ENCODE measurements at places on chromosomes 11 and 22. TPM values are rescaled to one million over a fixed set of nuclear protein-coding genes. Genes with fewer than 3 reads are reported as not detected.
A peak's percentile ranks its signal among the peaks of the same experiment; 100 is the strongest.

HEPN1 gene
- total RNA-seq = not detected

RASGRP2 gene
- 19.5 TPM for total RNA-seq

CRELD2 gene
- 48.1 TPM for total RNA-seq

- H3K27me3 ChIP-seq = peaks cover 35% of the 10 kb centered on the region
- no peak overlapping the region for H3K4me3 ChIP-seq
- DNase-seq = no peak
- H3K36me3 ChIP-seq = no peaks in the 10 kb centered on the region
Observed at GRCh38 chr11:123251657-123252344, 56.8 kb upstream of the CLMP start.

MUC5B gene
- not detected for total RNA-seq

CNTF gene
- 4.1 TPM for total RNA-seq

GRCh38 chr11:11478687-11479086 is 125.6 kb upstream of the CSNK2A3 start:
- H3K4me1 ChIP-seq = no peaks in the 10 kb centered on the region
- no peak overlapping the region for H3K27ac ChIP-seq
- no peak for DNase-seq
- no peaks in the 10 kb centered on the region for H3K36me3 ChIP-seq
- no peak overlapping the region for H3K4me3 ChIP-seq
- H3K27me3 ChIP-seq = peaks cover 2% of the 10 kb centered on the region

DNA sequence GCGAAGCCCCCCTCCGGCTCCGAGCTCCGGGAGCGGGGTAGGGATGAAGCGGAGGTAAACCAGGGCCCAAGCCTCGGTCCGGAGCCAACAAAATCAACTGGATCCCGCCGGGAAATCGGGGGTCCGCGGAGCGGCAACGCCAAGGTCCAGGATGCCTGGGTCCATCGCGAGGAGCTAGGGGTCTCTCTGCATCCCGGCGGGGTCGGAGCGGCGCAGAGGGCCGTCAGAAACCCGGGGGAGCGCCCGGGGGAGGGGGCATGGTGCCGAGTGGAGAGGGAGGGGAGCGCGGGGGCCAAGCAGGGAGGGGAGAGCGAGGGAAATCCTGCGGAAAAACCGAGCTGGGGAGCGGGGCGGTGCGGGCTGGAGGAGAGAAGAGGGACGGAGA is 51.8 kb downstream of the SLC22A12 start:
- no peak for DNase-seq
- H3K27ac ChIP-seq = no peak overlapping the region
- H3K4me3 ChIP-seq = no peak overlapping the region
- H3K36me3 ChIP-seq = no peaks in the 10 kb centered on the region
- peaks cover 35% of the 10 kb centered on the region for H3K27me3 ChIP-seq
- no peaks in the 10 kb centered on the region for H3K4me1 ChIP-seq

DNA sequence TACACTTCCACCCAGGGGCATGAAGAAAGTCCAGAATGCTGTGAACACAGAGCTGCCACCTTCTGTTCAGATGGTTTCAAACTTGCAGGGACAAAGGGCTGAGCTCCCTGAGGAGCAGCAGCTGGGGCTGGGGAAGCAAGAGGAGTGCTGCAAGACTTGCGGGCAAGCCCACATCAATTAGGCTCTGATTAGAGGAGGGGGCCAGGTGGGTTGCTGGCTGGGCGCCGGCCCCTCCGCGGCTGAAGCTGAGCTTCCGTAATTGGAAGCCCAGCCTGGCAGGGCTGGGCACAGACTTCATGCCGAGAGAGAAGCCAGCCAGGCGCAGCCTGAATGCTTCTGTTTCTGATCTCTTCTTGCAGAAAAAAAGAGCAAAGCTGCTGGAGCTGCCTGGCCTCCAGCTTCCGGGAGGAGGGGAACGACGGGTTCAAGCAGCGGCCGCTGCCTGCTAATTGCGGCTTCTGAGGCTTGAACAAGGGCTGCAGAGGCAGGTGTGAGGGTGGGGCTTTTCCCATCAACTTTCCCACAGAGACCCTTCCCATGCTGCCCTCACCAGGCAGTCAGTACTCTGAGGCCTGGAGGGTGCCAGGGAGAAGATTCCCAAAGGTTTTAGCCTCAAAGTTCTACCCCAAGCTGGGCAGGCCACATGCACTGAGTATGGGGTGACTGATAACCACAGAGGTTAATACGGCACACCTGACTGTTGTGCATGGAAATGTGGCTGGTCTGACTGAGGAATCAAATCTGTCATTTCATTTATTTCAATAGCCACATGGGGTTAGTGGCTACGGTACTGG is 91.1 kb upstream of the LMO1 start:
- H3K36me3 ChIP-seq = no peaks in the 10 kb centered on the region
- H3K4me3 ChIP-seq = no peak overlapping the region
- no peak for DNase-seq
- peaks cover 11% of the 10 kb centered on the region for H3K27me3 ChIP-seq
- H3K4me1 ChIP-seq = no peaks in the 10 kb centered on the region
- no peak overlapping the region for H3K27ac ChIP-seq

DNA sequence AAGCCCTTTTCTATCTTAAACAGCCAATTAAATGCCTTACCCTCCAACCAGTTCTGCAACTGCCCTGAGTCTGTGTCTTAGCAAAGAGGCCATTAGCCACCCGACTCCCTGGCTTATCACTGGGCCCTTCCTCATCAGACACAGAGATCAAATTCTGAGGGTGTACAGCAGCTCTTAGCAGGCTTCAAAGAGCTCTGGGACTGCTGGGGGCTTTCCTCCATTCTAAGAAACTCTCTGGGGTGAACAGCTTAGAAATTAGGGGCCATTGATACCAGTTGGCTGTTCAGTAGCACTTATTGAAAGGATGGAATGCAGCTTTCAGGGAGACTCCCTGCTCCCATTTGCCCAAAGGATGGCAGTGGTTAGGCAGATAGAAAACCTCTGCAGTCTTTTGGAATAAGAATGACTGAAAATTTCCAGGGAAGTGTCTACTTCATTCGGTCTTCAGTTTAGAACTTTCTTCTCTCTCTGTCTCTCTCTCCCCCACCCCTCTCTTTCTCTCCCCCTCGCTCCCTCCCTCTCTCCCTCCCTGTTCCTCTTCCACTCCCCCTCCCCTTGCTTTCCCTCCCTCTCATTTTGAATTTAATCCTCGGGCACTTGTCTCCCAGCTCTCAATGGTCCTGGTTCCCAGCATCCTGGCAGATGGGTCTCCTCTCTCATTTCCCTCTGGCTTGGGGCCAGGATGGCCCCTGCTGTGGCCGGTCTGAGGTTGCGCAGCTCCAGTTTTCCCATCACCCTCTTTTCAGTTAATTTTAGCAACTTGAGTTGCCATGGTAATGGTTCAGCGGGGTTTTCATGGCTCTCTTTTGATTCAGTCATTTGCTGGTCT is 76.4 kb downstream of the COMMD9 start:
- no peak overlapping the region for H3K27ac ChIP-seq
- H3K27me3 ChIP-seq = peaks cover 4% of the 10 kb centered on the region
- DNase-seq = no peak
- no peaks in the 10 kb centered on the region for H3K36me3 ChIP-seq

MS4A12 gene
- total RNA-seq = not detected

CAPRIN1 gene
- 285 TPM for total RNA-seq

FERMT3 gene
- 201 TPM for total RNA-seq

HIPK3 gene
- total RNA-seq = 38.8 TPM

GRCh38 chr11:73361953-73362776 is 14.0 kb upstream of the RELT start:
- H3K27me3 ChIP-seq = peaks cover 2% of the 10 kb centered on the region
- H3K27ac ChIP-seq = no peak overlapping the region
- no peak for DNase-seq
- H3K36me3 ChIP-seq = peaks cover 2% of the 10 kb centered on the region

GRCh38 chr11:88410656-88411055 is 73.1 kb upstream of the CTSC start:
- no peaks in the 10 kb centered on the region for H3K27me3 ChIP-seq
- no peak overlapping the region for H3K4me3 ChIP-seq
- no peak for DNase-seq
- peaks cover 30% of the 10 kb centered on the region for H3K4me1 ChIP-seq
- peaks cover 3% of the 10 kb centered on the region for H3K36me3 ChIP-seq
- H3K27ac ChIP-seq = no peak overlapping the region

MCM5 gene
- 307 TPM for total RNA-seq

DNA sequence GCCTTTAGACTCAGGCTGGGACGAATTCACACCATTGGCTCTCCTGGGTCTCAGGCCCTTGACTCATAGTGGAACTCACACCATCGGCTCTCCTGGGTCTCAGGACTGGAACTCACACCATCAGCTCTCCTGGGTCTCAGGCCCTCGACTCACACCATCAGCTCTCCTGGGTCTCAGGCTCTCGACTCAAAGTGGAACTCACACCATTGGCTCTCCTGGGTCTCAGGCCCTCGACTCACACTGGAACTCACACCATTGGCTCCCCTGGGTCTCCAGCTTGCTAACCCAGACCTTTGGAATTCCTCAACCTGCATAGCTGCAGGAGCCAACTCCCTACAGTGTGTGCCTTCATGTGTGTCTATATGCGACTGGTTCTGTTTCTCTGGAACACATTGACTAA is 56.7 kb downstream of the SHISAL1 start:
- H3K27me3 ChIP-seq = peaks cover 13% of the 10 kb centered on the region
- no peaks in the 10 kb centered on the region for H3K36me3 ChIP-seq
- DNase-seq = no peak
- H3K27ac ChIP-seq = no peak overlapping the region
- H3K4me1 ChIP-seq = no peaks in the 10 kb centered on the region
- H3K4me3 ChIP-seq = no peak overlapping the region

GRCh38 chr22:24809331-24809730 is 3.3 kb downstream of the SGSM1 start:
- no peak overlapping the region for H3K4me3 ChIP-seq
- H3K27me3 ChIP-seq = peaks cover 14% of the 10 kb centered on the region
- H3K4me1 ChIP-seq = peaks cover 29% of the 10 kb centered on the region
- DNase-seq = no peak

- no peaks in the 10 kb centered on the region for H3K27me3 ChIP-seq
- peak overlapping the region; percentile 19 for H3K4me3 ChIP-seq
- H3K4me1 ChIP-seq = peaks cover 14% of the 10 kb centered on the region
- DNase-seq = no peak
- H3K27ac ChIP-seq = no peak overlapping the region
Observed at GRCh38 chr11:66854729-66855211, 2.1 kb upstream of the LRFN4 start.

GRCh38 chr11:47436726-47437125 is 10.5 kb upstream of the PSMC3 start:
- no peak for DNase-seq
- H3K4me1 ChIP-seq = no peaks in the 10 kb centered on the region
- no peaks in the 10 kb centered on the region for H3K27me3 ChIP-seq
- no peak overlapping the region for H3K27ac ChIP-seq
- H3K36me3 ChIP-seq = no peaks in the 10 kb centered on the region

PNPLA3 gene
- 1.6 TPM for total RNA-seq

- H3K27me3 ChIP-seq = no peaks in the 10 kb centered on the region
- H3K4me3 ChIP-seq = no peak overlapping the region
- no peak overlapping the region for H3K27ac ChIP-seq
- no peak for DNase-seq
- no peaks in the 10 kb centered on the region for H3K36me3 ChIP-seq
Observed at GRCh38 chr11:81888391-81888790, 845.3 kb downstream of the FAM181B start.

GRCh38 chr11:47891886-47892285 is 43.7 kb upstream of the NUP160 start:
- H3K36me3 ChIP-seq = peaks cover 1% of the 10 kb centered on the region
- H3K27ac ChIP-seq = no peak overlapping the region
- H3K4me1 ChIP-seq = peaks cover 26% of the 10 kb centered on the region
- no peak overlapping the region for H3K4me3 ChIP-seq

DTX4 gene
- 0.05 TPM for total RNA-seq

NELL1 gene
- not detected for total RNA-seq

DNA sequence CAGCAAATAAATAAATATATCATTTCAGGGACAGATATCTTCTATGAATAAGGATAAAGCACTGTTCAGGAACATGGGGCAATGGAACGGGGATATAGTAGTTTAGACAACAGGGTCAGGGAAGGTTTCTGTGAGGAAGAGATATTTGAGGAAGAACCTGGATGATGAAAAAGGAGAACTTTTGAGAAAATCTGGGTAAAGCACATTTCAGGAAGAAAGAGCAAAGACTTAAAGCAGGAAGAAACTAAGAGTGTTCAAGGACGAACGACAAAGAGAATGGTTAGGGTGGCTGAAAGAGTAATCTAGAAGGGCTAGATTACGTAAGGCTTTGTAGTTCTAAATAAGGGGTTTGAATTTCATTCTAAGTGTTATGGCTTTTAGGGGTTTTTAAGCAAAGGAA is 12.7 kb downstream of the DDI1 start:
- no peaks in the 10 kb centered on the region for H3K27me3 ChIP-seq
- H3K4me3 ChIP-seq = no peak overlapping the region
- H3K36me3 ChIP-seq = no peaks in the 10 kb centered on the region
- no peak overlapping the region for H3K27ac ChIP-seq
- no peaks in the 10 kb centered on the region for H3K4me1 ChIP-seq

KRTAP5-7 gene
- not detected for total RNA-seq

DNA sequence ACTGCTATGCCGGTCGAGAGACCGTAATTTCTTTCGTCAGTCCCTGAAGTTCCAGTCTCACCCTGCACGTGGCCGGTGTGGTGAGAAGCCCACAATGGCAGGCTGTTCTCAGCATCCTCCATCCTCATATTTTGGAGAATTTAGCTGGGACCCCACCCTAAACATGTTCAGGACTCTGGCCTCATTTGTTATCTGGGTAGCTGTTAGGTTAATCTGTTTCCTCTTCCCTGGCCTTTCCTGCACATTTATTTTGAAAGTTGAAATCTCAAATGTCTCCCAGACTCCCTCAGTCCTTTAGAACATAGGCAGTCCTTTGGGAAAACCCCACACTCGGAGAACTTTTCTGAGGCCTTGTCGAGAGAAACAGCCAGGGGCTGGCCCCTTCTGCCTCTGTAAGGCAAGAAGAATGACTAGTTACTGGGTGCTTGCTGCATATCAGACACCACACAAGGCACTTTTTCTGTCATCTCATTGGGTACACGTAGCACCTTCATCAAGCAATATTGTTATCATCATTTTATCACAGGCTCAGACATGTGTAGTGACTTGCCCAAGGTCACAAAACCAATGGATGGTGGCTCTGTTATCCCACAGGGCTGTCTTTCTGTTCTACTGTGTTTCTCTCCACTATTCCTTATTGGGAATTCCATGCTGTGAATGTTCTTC is 109.3 kb upstream of the CRYBB3 start:
- peaks cover 40% of the 10 kb centered on the region for H3K4me1 ChIP-seq
- H3K4me3 ChIP-seq = no peak overlapping the region
- peak overlapping the region; percentile 29 for H3K27ac ChIP-seq
- H3K36me3 ChIP-seq = peaks cover 21% of the 10 kb centered on the region
- H3K27me3 ChIP-seq = no peaks in the 10 kb centered on the region
- DNase-seq = no peak

GRCh38 chr11:9069256-9069655 is 22.1 kb downstream of the SCUBE2 start:
- no peaks in the 10 kb centered on the region for H3K4me1 ChIP-seq
- no peak for DNase-seq

TRABD gene
- total RNA-seq = 96.8 TPM

- H3K27me3 ChIP-seq = no peaks in the 10 kb centered on the region
- DNase-seq = no peak
- no peak overlapping the region for H3K27ac ChIP-seq
- peaks cover 8% of the 10 kb centered on the region for H3K4me1 ChIP-seq
Observed at GRCh38 chr11:59267736-59268475, 55.2 kb upstream of the MPEG1 start.

Measured in activated T-helper 1 cell treated with anti-CD3 and anti-CD28 coated beads, Interleukin-12 subunit alpha, Interleukin-12 subunit beta, Interleukin-2, Interleukin-4 antibody, amounts not matched to agents 30 ng/mL and 10 ng/mL and 1 ng/mL, durations not matched to agents 14 hours and 24 hours and 36 hours (primary cell).